NCI-H1694 (cell line): ENCODE measurements at places on chromosomes 11 and 22.
A peak's percentile ranks its signal among the peaks of the same experiment; 100 is the strongest.

DNA sequence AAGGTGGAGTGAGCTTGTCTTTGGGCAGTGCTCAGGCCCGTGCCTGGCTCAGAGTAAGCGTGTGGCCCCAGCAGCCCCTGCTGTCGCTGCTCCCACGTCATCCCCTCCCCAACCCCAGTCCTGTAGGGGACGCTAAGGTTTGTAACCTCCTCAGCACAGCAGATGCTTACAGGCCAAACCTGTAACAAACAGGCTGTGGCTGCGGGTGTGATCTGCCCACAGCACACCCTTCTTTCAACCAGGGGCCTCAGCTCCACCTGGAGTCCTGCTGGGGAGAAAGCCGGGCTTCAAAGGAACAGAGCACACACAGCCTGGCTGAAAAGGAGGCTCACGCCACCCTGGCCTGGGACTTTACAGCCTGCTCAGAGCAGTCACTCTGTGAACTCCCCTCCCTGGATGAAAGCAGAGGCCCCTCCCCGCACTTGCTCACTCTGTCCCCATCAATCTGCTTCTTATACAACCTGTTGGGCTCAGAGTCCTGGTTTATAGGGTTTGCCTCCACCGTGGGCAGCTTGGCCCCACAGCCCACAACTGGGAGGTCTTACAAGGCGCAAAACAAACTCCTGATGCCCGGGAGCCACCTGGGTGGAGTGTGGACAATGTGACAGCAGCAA lies 54.3 kb downstream of the SCUBE1 start:
- no peak for DNase-seq

- DNase-seq, result no peak
These were observed 3.8 kb upstream of the TMEM123 start for GRCh38 chr11:102456381-102456780.

GRCh38 chr11:107927559-107927958 lies 689 bp upstream of the RAB39A start:
- no peak for DNase-seq

GRCh38 chr11:118882491-118882890 lies 1.2 kb upstream of the CXCR5 start:
- DNase-seq, result no peak

GRCh38 chr11:115067471-115067870 lies 389.1 kb downstream of the NXPE2 start:
- no peak for DNase-seq

GRCh38 chr11:6387811-6388599 lies 2.3 kb upstream of the SMPD1 start:
- no peak for DNase-seq

GRCh38 chr11:120028897-120029258 lies 109.0 kb downstream of the TRIM29 start:
- no peak for DNase-seq

- DNase-seq, result no peak
These were observed 589.5 kb upstream of the CADM1 start for GRCh38 chr11:116093481-116094270.

- peak; percentile 10 for DNase-seq
These were observed 157.7 kb downstream of the C11orf91 start for GRCh38 chr11:33542921-33543320.

DNA sequence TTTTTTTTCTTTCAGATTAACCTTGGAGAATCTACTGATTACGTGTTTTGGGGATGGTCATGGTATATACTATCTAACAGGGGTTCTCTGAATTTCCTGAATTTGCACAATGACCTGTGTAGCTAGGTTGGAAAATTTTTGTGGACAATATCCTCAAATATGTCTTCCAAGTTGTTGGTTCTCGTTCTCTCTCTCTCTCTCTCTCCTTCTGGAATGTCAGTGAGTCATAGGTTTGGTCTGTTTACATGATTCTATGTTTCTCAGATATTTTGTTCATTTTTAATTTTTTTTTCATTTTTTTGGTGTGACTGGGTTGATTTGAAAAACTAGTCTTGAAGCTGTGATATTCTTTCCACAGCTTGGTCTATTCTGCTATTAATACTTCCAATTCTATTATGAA lies 604.0 kb upstream of the ANO3 start:
- no peak for DNase-seq

- no peak for DNase-seq
These were observed 817.2 kb downstream of the FAM181B start for GRCh38 chr11:81916451-81916850.

DNA sequence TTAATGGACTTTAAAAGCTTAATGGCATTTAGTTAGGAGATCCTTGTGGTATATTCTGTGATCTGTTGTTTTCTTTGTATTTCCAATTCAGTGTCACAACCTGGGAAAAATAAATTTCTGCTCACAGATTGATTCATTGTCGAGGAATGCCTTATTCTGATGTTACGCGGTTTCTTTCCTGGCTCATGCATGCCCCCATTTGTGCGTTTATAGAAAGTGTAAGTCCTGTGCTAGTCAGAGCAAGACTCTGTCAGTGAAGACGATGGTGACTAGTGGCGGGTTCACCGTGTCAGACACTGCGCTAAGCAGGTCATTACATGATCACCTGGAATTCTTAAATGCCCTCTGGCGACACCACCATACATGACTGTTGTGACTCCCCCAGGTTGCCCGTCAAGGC lies 169.4 kb downstream of the TBC1D22A start:
- no peak for DNase-seq

- DNase-seq, result no peak
These were observed 741 bp downstream of the PHRF1 start for GRCh38 chr11:576811-577610.

DNA sequence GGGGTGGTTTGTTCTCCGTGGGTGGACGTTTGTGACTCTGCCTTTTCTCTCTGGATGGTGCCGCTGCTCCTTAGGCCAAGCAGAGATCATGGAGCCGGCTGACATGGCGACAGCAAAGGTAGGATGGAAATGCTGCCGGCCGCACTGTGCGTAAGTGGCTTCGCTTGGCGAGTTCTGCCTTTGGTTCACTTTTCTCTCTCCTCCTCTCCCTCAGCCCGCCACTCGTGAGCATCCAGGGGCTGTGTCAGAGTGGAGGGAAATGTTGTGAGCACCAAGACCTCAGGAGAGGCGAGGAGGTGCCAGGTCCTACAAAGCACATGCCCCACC lies 80.5 kb downstream of the GRAMD1B start:
- no peak for DNase-seq

DNA sequence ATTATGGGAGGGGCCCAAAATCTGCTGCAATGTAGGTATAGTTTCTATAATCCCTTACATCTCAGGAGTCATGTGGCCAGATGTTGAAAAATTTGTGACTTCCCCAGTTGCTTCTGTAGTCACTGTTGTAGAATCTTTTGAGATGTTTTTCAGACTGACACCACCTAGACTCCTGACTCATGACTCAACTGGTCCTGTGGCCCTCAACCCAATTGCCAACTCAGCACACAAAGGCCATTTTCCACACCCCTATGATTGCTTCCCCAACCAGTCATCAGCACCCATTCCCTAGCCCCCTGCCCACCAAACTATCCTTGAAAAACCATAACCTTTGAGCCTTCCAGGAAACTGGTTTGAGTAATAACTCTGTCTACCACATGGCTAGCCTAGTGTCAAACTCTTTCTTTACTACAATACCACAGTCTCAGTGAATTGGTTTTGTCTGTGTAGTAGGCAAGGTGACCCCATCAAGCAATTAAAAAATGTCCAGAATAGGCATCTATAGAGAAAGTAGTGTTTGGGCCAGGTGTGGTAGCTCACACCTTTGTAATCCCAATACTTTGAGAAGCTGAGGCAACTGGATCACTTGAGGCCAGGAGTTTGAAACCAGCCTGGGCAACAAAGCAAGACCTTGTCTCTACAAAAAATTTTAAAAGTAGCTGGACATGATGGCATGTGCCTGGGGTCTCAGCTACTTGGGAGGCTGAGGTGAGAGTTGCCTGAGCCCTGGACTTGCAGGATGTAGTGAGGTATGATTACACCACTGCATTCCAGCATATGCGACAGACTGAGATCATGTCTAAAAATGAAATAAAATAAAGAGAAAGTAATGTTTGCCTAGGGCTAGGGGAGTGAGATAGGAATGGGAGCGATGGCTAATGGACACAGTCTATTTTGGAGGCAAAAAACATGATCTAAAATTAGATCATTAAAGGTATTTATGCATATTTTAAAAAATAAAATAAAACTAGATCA lies 24.1 kb upstream of the FEZ1 start:
- no peak for DNase-seq

- no peak for DNase-seq
These were observed 71.3 kb downstream of the ATXN10 start for GRCh38 chr22:45742866-45743450.

DNA sequence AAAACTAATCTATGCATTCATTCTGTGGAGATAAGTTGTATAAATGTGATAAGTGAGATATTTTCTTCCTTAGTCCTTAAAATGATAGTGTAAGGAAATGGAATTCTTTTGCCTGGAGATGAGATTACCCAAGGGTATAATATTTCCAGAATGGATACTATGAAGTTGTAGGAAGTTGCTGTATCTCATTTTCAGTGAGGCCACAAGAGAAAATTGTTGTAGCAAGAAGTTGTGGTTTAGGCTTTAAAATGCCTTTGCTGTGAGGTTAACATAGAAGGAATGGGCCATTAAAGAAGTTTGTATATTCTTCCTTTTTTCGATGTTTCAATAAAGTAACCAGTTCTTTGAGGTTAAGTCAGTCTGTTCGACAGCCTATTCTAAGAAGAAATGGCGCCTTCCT lies 50.7 kb upstream of the LIN7C start:
- DNase-seq, result no peak

DNA sequence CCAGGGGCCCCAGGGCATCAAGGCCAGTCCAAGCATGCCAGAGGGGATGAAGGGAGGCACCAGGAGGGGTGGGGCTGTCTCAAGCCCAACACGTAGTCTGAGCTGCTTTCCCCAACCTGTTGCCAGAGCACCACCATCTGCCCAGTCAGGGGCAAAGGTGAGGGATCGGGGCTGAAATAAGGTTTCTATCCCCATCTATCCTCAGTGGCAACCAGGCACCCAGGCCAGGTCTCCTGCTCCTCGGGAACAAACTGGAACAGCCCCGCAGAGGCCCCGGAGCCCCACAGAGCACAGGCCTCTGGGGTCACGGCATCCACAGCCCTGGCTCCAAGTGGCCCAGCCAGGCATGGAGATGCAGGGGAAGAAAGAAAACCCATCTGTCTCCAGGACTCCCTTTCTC lies 19.3 kb downstream of the STARD10 start:
- no peak for DNase-seq
